ENCODE measurements at places on chromosomes 11 and 22.

DNA sequence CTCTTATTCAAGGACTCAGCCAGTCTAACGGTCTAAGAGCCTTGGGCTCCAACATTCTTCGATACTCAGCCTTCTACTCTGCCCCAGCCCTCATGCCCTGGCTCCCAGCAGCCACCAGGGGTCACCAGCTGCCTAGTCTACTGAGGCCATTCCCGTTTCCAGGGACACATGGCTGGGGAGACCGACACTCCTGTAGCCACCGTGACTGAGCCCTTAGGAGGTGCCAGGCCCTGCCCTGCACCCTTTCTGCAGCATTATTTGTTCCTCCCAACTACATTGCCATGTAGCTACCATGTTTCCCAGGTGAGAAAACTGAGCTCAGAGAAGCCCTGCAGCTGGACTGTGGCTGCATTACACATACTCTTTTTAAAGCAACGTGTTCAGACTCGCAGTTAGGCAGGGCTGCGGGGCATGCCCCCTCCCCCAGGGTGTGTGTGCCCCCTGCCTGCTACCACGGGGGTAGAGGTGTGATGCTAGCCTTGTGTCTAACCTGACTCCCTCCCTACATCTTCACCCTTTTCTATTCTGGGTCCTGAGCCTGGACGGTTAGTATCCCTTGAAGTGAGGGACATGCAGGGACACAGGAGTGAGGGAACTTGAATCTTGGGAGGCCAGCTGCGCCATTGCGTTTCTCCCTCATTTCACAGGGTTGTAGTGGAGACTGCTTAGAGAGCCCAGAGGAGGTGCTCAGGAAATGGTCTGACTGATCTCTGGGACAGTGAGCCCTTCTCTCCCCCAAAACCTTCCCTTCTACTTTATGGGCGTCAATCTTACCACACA, 17.5 kb downstream of the ATG16L2 start:
- DNase-seq = peak; percentile 62

GRCh38 chr11:8503910-8504364, 90.1 kb downstream of the STK33 start:
- no peak for DNase-seq

DNA sequence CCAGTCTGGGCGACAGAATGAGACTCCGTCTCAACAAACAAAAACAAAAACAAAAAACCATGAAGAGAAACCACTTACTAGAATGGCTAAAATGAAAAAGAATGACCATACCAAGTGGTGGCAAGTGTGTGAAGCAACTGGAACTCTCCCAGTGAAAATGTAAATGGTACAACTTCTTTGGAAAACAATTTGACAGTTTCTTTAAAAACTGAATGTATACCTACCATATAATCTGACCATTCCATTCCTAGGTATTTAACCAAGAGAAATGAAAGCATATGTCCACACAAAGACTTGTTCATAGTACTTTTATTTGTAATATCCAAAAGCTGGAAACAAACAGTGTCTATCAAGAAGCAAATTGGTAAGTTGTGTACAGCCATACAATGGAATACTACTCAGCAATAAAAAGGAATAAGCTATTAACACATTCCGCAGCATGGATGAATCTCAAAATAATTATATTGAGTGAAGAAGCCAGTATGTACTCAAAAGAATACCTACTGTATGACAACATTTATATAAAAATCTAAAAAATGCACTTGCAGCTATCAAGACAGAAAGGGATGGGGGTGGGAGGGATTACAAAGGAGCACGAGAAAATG, 27.7 kb downstream of the DGCR2 start:
- no peak for DNase-seq

DNA sequence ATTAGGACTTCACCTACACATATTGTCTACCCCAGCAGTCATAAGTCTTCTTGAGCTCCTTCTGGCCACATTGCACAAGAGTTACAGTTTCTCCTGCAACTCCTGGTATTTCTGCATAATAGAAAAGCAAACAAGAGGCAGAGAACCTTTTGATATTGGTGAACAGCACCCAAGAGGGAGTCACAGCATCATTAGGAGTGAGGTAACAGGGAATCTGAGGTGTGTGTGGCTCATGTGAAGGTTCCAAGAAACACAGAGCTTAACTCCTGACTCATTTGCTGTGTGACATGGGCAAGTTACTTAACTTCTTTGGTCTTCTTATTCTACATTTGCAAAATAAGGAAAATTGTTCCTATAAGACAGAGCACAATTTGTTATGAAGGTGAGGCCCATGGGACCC, 374.6 kb downstream of the INSC start:
- no peak for DNase-seq

GRCh38 chr11:65634905-65635731, 2.8 kb upstream of the SIPA1 start:
- DNase-seq = no peak

DNA sequence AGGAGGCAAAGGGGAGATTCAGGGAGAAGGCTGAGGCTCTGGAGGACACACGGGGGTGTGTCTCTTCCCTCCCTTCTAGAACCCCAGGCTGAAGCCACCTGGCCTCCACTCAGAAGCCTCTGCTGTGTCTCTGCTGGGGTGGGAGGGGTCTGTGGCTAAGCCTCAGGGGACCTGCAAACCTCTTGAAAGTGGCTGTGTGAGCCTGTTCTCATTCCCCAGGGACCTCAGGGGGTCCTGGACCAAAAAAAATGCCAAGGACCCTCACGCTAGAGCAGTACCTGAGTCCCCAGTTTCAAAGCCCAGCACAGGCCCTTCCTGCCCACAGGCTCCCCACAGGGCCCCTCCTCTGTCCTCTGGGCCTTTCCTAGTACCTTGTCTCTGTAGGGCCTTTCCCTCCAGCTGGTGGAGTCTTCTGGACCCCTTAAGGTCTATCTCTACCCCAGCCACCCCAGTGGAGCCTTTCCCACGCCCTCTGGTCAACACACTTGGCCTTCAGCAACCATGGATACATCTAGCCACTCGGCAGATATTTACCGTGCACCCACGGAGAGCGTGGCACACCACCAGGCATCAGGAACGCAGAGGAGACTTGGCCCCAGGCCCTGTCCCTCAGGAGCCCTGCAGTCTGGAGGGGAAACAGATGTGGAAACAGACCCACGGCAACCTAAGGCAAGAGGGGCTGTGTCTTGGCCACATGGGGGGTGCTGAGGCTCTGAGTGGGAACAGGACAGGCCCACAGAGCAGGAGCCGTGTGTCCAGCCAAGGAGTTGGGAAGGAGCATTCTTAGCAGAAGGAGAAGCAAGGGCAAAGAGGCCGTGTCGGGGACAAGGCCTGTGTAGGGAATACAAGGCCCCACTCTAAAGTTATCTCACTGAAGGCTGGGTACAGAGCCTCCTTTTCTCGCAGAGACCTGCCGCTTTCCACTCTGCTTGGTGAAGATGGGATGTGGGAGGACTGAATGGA, 18.5 kb downstream of the PLA2G6 start:
- DNase-seq = no peak

DNA sequence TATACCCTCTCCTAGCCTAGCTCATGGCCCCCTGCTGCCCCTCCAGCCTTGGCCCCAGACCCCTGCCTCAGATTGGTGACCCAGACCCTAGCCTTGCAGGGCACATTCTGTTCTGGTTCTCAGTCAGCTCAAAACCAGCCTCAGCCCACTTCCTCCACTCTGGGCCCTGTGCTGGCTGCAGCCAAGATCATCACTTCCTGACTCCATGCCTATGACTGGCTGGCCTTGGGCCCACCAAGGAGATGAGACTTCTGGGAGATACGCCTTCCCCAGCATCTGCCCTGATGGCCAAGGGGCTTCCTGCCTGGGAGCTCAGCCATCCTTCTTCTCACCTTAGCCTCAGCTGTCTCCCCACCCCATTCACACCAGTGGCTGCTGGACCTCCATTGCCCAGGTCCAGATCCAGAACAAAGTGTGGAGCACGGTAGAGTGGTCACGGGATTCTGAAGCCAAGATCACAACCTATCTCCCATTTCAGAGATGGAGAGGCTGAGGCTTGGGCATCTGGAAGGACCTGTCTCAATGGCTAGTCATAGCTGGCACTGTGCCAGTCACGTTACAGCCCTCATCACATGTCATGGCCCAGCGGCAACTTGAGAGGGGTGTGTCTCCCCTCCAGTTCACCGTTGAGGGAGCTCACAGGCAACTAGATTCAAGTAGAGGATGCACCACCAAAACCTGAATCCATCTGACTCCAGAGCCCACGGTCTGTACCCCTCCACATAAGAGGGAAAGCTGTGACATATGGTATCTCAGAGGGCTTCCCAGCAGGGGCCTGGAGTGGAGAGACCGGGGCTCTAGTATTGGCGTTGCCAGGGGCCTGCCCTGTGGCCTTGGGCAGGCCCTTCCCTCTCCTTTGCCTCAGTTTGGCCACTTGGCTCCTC, 43.0 kb upstream of the KLHL35 start:
- DNase-seq = peak; percentile 6

GRCh38 chr11:91178366-91178765, 955.5 kb upstream of the CHORDC1 start:
- no peak for DNase-seq

- DNase-seq = peak; percentile 54
Observed at GRCh38 chr22:25564320-25564978, at the start of gene GRK3. Gene GRK3 (plus strand): TSS chr22:25564675. CDS start chr22:25565041, 366 bp downstream.

DNA sequence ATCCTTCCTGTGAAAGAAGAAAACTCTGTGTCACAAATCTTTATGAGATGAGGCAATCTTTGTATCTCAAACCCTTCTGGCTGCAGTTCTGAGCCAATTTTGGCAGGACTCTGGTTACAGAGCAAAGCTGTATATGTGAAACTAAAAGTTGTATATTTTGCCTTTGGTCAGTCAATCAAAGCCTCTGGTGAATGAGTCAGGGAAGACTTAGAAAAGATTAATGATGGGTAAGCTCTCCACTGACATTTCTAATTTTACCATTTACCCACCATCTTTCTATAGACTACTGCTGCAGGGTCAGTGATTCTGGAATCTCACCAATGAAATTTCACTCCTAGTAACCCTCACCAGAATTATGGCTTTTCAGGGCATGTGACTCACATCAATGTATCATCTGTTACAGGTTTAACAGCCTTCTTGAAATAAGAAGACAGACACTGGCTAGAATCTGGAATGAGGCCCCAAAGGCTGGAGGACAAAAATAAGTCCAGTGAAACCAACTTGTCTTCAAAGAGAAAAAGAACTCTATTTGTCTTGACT, 43.3 kb downstream of the USP35 start:
- no peak for DNase-seq

GRCh38 chr11:113839842-113840241, 35.5 kb downstream of the USP28 start:
- DNase-seq = no peak

GRCh38 chr11:64128255-64129006, 37.5 kb downstream of the MACROD1 start:
- DNase-seq = no peak
